ENCODE measurements at places on chromosomes 1 and 21. TPM values are rescaled to one million over a fixed set of nuclear protein-coding genes. Genes with fewer than 3 reads are reported as not detected.

DCDC2B gene
- total RNA-seq: not detected

MCOLN2 gene
- 2.3 TPM for total RNA-seq

ARHGEF16 gene
- 3.2 TPM for total RNA-seq

ALDH9A1 gene
- 42.0 TPM for total RNA-seq

VSIG8 gene
- not detected for total RNA-seq

ERICH3 gene
- total RNA-seq: not detected

SLC1A7 gene
- not detected for total RNA-seq

ANGPTL1 gene
- total RNA-seq: not detected

CBS gene
- 10.9 TPM for total RNA-seq

ACTA1 gene
- total RNA-seq: not detected

CELA2A gene
- total RNA-seq: not detected

TMEM82 gene
- not detected for total RNA-seq

CCDC27 gene
- not detected for total RNA-seq

FAM177B gene
- not detected for total RNA-seq

BTBD8 gene
- total RNA-seq: 0.58 TPM

SIM2 gene
- total RNA-seq: 6.4 TPM

NCAM2 gene
- total RNA-seq: not detected

PLA2G2D gene
- not detected for total RNA-seq

FAM167B gene
- 0.70 TPM for total RNA-seq

HTR6 gene
- 0.15 TPM for total RNA-seq

C1orf167 gene
- total RNA-seq: not detected

NUP210L gene
- total RNA-seq: not detected

BARHL2 gene
- not detected for total RNA-seq

NCSTN gene
- 48.5 TPM for total RNA-seq

All from A549 treated with Mapracorat at 1 μM for 4 hours (cell line).